ENCODE measurements at places on chromosomes 16 and 17.
A peak's percentile ranks its signal among the peaks of the same experiment; 100 is the strongest.

DNA sequence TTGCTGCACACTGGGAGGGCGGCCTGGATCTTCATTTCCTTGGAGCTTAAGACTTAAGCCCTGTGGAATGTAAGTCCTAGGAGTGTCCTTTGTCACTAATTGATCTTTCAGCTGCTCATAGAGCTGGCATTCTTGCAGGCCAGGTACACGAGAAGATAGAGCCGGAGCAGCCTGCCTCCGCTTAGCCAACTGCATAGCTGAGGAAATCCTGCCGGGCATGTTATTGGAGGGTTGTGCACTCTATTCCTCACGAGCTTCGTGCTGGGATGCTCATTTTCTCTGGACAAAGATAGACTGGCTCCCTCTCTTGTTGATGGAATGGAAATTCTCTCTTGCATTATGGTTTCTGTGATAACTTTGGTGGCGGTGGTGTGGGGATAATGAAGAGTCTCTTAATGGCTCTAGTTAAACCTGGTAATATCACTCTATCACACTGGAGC lies 76.9 kb downstream of the RPA1 start:
- no peak for DNase-seq

DNA sequence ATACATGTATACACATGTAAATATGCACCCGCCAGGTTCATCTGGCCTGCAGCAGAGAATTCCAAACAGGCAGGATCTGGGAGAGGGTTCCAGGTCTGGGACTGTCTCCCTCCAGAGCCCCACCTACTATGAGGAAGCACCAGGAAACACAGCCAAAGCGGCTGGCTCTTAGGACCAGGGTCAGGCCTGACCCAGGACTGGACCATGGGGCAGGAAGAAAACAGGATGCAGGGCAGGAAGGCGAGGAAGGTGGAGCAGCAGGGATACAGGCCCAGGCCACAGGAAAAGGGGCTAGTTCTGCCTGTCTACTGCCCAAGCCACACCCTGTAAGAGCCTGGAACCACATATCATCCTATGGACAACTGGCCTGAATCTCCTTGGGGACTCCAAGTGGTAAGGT lies 2.2 kb downstream of the HID1 start:
- DNase-seq: no peak

DNA sequence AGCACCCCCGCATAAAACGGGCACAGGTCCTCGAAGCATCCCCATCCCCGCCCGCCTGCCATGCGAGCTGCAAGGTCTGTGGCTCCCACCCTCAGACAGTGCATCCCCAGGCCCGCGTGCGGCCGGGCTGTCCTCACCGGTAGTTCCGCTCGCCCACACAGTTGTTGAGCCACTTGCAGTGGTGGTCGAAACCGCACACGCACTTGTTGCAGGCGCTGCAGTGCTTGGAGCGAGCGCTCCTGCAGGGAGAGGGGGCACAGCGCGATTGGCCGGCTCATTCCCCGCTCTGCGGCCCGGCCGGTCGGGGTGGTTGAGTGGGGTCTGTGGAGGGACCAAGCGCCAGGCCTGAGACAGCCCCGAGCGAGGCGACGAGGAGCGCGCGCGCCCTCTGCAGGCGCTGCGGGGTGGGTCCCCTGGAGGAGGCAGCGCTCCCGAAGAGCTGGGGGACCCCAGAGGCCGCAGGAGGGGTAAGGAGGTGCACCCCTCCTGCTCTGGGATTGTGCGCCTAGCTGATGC lies 6.0 kb upstream of the TPPP3 start:
- no peak for DNase-seq

GRCh38 chr17:39709998-39710964 lies 10.4 kb downstream of the ERBB2 start:
- no peak for DNase-seq

DNA sequence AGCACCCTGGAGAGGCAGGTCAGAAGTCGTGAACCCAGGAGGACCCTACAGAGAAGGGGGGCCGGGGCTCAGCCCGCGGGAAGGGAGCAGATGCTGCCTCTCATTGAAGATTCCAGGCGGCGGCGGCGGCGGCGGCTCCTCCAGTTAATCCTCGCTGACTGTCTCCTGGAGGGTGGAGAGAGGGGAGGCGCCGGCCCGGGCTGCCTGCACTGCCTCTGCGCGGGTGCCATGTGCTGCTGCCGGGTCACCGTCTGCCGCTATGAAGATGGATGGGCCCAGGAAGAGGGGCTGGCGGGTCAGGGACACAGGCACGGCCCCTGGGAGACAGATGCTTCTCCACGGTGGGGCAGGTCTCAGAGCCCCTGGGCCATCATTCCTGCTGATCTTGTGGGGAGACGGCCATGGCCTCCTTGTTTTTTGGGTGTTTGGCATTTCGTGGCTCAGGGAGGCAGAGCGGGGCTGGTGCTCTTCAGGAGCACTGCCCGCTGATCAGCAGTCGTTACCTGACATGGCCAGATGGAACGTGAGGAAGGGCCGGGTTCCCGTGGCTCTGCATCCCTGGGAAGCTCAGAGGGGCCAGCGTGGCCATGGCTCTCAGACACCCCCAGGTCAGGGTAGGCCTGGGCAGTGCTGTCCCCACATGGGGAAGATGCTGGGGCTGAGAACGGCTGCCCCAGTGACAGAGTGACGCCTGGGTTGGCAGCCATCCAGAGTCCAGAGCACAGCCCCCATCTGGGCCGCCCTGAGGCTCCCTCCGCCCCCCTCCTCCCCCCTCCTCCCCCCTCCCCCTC lies 36.1 kb downstream of the GINS2 start:
- DNase-seq: no peak

DNA sequence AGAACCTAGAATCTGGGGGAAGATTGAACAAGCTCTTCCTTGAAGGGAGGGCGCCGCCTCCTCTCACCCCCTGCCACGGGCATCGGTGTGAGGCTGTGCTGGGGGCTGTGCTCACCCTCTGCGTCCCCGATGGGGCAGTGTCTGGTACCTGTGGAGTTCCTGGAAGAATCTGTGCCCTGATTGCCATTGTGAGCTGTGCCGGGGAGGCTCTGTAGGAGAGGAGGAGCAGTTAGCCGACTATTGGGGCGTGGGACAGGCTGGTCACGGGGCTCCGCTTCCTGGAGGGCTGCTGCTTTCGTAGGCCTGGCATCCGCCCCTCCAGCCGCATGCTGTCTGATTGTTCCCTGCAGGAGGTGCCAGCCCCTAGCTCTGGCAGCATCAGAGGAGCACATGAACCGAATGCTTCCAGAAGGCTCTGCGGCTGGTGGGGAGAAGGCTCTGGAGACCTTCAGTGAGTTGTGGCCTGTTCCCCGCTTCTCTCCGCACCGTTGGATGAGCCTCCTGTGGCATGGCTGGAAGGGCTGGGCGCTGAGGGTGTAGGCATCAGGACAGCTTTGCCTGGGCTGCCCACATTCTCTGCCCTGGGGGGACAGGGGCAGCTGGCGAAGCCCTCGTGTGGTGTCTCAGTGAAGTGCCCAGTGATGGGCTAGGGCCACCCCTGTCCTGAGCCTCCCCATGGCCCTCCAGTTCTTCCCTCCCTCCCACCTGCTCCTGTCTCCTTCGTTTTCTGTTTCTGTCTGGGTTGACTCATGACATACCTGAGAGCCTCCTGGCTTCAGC lies 86.9 kb downstream of the SEC14L1 start:
- no peak for DNase-seq

DNA sequence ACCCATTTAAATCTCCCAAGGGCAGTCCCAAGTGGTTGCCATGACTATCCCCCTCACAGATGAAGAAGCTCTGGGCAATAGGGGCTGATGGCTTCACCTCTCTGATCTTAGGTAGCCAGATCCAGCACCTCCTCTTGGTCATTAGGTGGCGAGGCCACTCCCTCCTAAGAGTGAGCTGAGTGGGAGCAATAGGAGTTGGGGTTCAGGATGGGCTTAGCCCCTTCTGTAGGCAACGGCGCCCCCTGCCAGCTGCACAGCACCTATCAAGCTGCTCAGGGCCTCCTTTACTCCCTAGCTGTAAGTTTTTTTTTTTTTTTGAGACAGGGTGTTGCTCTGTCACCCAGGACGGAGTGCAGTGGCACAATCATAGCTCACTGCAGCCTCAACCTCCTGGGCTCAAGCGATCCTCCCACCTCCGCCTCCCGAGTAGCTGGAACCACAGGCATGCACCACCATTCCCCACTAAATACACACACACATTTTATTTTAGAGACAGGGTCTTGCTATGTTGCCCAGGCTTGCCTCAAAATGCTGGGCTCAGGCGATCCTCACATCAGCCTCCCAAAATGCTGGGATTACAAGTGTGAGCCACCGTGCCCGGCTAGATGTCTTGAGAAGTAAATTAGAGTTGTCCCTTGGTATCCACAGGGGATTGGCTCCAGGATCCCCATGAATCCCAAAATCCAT lies 3.5 kb upstream of the RRAD start:
- DNase-seq: no peak

DNA sequence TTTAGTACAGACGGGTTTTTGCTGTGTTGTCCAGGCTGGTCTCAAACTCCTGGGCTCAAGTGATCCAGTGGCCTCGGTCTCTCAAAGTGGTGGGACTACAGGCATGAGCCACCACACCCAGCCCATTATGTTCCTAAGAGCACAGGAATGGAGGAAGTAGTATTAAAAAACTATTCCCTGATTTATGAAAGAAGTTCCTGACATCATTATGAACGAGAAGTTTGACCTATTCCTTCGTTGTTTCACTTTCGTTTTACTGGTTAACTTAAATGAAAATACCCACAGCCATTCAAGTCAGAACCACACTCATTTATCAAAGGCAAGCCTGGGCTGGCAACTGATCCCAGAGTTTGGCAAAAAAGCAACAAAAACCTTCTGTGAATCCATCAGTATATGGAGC lies 13.5 kb upstream of the CBX4 start:
- peak; percentile 54 for DNase-seq

- no peak for DNase-seq
These were observed at the start of gene P2RX5 for GRCh38 chr17:3695723-3696411. TSS of gene P2RX5 (minus strand) at chr17:3696155. CDS start at chr17:3696005, 150 bp downstream.

- DNase-seq: no peak
These were observed 86.4 kb downstream of the HAPSTR1 start for GRCh38 chr16:9177861-9178260.

DNA sequence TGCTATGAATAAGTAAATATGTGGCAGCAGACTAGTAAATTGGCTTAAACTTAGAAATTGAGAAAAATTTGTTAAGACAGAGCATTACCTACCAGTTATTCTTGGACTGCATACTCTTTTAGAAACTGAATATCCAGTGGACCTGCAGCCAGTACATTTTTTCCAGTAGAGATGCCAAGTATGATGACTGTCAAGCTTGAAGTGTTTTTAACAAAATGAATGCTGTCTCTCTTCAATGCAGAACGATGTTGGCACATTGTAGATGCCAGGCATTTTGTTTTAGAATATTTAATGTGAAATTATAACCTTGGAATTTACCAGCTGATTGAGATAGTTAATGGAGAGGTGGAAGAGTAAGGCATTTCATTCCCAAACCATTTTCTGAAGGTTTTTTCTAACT lies 52.5 kb downstream of the NFAT5 start:
- no peak for DNase-seq

GRCh38 chr17:31491376-31492131 lies 100.1 kb downstream of the RAB11FIP4 start:
- DNase-seq: no peak

GRCh38 chr17:82048571-82048971 lies 3.0 kb downstream of the RFNG start:
- no peak for DNase-seq

- no peak for DNase-seq
These were observed 11.4 kb upstream of the ITGAM start for GRCh38 chr16:31248344-31248743.

DNA sequence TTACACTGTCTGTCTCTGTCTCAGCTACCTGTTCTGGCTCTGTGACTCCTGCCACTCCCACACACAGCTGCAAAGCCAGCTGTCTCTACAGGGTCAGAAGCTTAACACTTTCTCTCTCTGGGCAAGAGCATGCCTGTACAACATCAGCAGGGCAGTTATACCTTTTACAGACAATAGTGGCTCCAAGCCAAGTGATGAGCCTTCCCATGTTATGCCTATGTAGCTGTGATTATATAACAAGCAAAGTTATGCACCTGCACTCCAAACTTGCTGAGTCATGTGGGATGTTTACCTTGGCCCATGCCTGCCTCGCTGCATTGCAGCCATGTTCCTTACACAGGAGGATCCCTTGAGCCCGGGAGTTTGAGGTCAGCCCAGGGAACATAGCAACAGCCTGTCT lies 31.8 kb upstream of the APPBP2 start:
- no peak for DNase-seq

DNA sequence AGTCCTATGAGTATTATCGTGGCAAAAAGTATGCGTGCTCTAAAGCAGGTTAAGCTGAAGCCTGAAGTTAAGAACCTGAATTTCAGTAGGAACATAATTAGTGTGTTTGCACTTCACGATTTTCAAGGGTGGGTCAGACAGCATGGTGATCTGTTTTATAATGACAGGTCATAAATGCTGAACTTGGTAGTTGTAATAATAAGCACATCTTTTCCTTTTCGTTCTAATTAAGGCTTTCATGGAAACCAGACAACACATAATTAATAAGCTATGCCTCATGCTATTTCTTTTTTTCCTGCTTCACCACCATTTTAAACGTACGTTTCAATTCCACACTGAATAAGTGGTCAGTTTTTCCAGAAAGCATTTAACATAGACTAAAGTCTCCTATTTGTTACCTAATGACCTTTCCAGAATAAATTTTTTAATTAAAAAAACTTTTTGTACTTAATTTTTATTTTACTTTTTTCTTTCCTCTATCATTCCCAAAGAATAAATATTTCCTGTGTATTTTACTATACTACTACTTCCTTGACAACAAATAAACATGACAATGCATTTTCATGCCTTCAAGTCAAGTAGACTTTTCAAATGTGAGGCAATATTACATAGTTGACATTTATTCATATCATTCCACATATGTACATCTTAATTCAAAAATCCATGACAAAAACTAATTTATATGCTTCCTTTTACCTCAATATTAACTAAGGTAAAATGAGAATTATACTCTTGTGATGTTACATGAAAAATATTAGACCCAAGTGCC lies 22.4 kb downstream of the CMC2 start:
- DNase-seq: no peak

DNA sequence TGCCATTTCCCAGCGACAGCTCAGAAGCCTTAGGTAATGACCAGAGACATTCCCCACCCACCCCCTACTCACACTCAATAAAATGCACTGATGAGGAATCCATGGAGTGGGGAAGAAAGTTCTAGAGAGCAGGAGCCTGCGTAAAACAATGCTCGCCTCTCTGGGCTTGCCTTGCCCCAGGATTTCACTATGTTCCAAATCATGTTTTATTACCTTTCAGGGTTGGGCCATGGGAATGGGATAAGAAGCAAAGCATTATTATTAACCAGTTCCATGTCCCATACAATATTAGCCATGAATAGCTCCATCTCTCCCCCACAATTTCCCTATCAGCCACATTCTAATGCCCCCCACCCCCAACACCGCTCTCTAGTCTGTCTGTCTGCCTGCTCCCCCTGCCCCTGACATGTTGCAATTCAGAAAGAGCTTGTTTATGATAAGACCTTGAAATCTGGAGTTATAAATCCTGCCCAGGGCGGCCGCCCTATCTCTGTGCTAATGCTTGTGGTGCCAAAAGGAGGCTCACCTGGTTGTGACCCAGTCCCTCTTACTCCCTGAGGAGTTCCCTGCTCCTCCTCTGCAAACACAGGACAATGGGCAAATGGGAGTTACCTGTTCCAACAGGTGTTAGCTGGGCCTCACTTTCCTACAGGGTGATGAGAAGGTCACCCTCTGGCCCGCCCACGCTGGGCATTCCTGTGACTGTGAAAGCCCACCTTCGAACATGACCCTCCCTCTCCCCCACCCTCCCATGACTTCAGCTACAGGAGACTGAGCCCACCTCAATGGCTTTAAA lies 28.0 kb upstream of the DDX52 start:
- DNase-seq: no peak

GRCh38 chr17:29720551-29720950 lies 97.8 kb upstream of the CORO6 start:
- no peak for DNase-seq

Data from RCC 7860 (cell line).